ENCODE measurements at places on chromosomes 7 and 10.

GRCh38 chr7:158355456-158356065, 232.1 kb downstream of the PTPRN2 start:
- no peaks in the 10 kb centered on the region for H3K36me3 ChIP-seq
- H3K27me3 ChIP-seq, result no peaks in the 10 kb centered on the region
- no peak overlapping the region for H3K27ac ChIP-seq
- no peaks in the 10 kb centered on the region for H3K4me1 ChIP-seq
- no peak for DNase-seq

GRCh38 chr7:150735596-150736358, 1.4 kb upstream of the GIMAP5 start:
- peaks cover 11% of the 10 kb centered on the region for H3K36me3 ChIP-seq
- no peaks in the 10 kb centered on the region for H3K27me3 ChIP-seq
- peak overlapping the region; percentile 71 for H3K27ac ChIP-seq
- no peak for DNase-seq
- peaks cover 66% of the 10 kb centered on the region for H3K4me1 ChIP-seq

DNA sequence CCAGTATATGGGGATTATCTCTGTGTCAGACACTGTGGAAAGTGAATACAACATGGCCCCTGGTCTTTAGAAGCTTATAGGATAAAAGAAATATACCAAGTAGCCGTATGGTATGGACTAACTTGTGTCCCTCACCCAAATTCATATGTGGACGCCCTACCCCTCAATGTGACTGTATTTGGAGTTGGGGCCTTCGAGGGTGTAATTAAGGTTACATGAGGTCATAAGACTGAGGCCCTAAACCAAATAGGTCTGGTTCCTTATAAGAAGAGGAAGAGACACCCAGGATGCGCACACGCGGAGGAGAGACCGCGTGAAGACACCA, 36.3 kb downstream of the ASB13 start:
- no peak overlapping the region for H3K27ac ChIP-seq
- H3K4me1 ChIP-seq, result peaks cover 9% of the 10 kb centered on the region
- no peak for DNase-seq

DNA sequence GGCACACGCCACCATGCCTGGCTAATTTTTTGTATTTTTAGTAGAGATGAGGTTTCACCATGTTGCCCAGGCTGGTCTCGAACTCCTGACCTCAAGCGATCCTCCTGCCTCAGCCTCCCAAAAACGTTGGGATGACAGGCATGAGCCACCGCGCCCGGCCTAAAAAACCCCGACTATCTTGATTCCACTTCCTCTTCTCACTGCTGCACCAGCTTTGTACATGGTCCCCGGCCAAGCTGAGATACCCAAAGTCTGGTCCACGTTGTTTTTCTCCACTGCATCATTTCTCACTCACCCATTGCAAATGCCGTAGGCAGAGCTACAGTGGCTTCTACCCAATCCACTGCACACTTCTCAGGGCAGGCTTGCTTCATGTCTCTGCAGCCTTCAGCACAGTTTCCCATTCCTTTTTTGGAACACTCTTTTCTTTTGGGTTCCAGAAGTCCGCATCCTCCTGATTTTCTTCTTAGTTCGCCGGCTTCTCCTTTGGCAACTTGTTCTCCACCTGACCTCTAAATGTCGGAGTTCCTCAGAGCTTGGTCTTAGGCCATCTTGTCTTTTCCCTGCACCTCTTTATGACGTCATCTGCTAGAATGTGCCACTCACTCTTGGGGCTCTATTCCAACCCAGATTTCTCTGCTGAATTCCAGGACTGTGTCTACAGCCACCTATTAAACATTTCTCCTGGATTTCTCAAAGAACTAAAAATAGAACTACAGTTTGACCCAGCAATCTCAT, 6.0 kb upstream of the GNB2 start:
- H3K27me3 ChIP-seq, result no peaks in the 10 kb centered on the region
- H3K27ac ChIP-seq, result no peak overlapping the region
- H3K4me1 ChIP-seq, result no peaks in the 10 kb centered on the region
- DNase-seq, result no peak

- peaks cover 21% of the 10 kb centered on the region for H3K4me1 ChIP-seq
- peak overlapping the region; percentile 90 for H3K27ac ChIP-seq
- H3K36me3 ChIP-seq, result peaks cover 30% of the 10 kb centered on the region
- no peaks in the 10 kb centered on the region for H3K27me3 ChIP-seq
- DNase-seq, result no peak
- H3K4me3 ChIP-seq, result peak overlapping the region; percentile 82
Measured at GRCh38 chr7:1158203-1159126, 1.5 kb downstream of the ZFAND2A start.

DNA sequence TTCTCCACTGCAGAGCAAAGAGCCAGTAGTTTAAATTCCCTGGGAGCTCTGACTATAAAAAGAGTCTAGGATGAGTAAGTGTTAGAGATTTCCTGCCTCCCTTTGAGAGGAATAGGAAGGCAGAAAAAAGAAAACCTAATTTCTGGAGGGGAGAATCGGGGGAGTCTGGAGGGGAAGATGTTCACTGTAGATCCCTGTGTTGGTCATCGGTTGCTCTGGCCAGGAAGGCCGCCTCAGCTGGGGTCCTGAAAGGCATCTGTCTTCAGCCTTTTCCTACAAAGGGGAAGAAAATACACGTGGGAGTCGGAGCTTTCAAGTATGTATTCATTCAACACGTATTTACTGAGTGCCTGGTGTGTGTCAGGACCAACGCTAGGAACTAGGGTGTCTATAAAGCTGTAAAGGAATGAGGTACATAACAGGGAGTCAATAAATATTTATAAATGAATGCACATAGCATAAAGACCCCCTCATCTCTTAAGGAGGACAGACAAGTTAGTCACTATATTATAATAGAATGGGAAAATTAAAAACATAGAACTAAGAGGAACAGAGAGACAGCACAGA, 101.1 kb downstream of the ICA1 start:
- H3K36me3 ChIP-seq, result no peaks in the 10 kb centered on the region
- H3K27ac ChIP-seq, result no peak overlapping the region
- no peaks in the 10 kb centered on the region for H3K4me1 ChIP-seq
- no peak overlapping the region for H3K4me3 ChIP-seq
- H3K27me3 ChIP-seq, result no peaks in the 10 kb centered on the region
- DNase-seq, result no peak

GRCh38 chr7:37050801-37051200, 326.5 kb upstream of the AOAH start:
- peaks cover 2% of the 10 kb centered on the region for H3K36me3 ChIP-seq
- no peaks in the 10 kb centered on the region for H3K27me3 ChIP-seq
- H3K4me3 ChIP-seq, result no peak overlapping the region
- no peak overlapping the region for H3K27ac ChIP-seq

DNA sequence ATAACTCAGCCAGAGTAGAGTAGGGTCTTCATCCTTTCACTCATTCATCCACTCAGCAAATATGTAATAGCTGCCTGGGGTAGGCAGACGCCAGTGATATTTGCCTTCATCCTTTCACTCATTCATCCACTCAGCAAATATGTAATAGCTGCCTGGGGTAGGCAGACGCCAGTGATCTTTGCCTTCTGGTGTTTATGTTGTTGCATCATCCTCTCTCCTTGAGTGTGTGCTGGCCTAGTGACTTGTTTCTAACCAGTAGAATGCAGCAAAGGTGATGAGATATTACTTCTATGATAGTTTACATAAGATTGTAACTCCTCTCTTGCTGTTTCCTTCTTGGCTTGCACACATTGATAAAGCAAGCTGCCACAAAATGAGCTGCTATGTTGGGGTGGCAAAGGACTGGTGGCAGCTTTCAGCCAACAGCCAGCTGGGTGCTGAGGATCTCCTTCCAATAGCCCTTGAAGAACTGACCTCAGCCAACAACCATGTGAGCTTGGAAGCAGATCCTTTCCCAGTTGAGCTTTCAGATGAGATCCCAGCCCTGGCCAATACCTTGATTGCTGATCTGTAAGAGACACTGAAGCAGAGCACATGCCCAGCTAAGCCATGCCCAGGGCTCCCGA, 23.2 kb upstream of the MTPN start:
- DNase-seq, result no peak
- no peaks in the 10 kb centered on the region for H3K36me3 ChIP-seq
- no peak overlapping the region for H3K27ac ChIP-seq
- H3K4me1 ChIP-seq, result no peaks in the 10 kb centered on the region
- no peaks in the 10 kb centered on the region for H3K27me3 ChIP-seq
- H3K4me3 ChIP-seq, result no peak overlapping the region

GRCh38 chr10:51878695-51879094, 179.3 kb upstream of the CSTF2T start:
- H3K27ac ChIP-seq, result no peak overlapping the region
- no peaks in the 10 kb centered on the region for H3K36me3 ChIP-seq
- no peak overlapping the region for H3K4me3 ChIP-seq
- DNase-seq, result no peak
- H3K27me3 ChIP-seq, result no peaks in the 10 kb centered on the region
- no peaks in the 10 kb centered on the region for H3K4me1 ChIP-seq

GRCh38 chr10:77542710-77543259, 94.8 kb downstream of the KCNMA1 start:
- DNase-seq, result no peak
- no peaks in the 10 kb centered on the region for H3K27me3 ChIP-seq
- H3K4me1 ChIP-seq, result no peaks in the 10 kb centered on the region
- no peak overlapping the region for H3K27ac ChIP-seq
- no peaks in the 10 kb centered on the region for H3K36me3 ChIP-seq

DNA sequence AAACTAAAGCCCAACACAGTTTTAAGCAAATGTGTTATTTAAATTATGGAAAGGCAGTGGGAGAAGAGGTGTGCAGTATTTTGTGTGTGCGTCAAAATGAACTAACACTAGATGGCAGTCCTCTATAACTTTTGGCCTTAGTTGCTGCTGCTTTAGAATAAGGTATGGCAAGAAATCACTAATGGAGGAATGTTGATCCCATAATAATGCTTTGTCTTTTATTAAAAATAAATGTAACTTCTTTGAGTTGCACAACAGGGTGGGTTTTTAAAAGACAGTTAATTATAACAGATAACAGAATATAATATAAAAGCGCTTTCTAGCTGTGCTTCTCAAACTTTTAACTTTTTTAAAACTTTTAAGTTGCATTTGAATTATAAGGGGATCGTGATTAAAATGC, 56.4 kb downstream of the BBS9 start:
- H3K36me3 ChIP-seq, result no peaks in the 10 kb centered on the region
- H3K4me1 ChIP-seq, result no peaks in the 10 kb centered on the region
- no peak overlapping the region for H3K27ac ChIP-seq
- peak; percentile 31 for DNase-seq
- H3K27me3 ChIP-seq, result no peaks in the 10 kb centered on the region
- H3K4me3 ChIP-seq, result no peak overlapping the region

GRCh38 chr10:133072720-133073390, 14.9 kb upstream of the ADGRA1 start:
- DNase-seq, result no peak
- no peaks in the 10 kb centered on the region for H3K4me1 ChIP-seq
- no peaks in the 10 kb centered on the region for H3K36me3 ChIP-seq

GRCh38 chr7:3217166-3217565, 83.9 kb upstream of the SDK1 start:
- H3K4me1 ChIP-seq, result no peaks in the 10 kb centered on the region
- H3K36me3 ChIP-seq, result no peaks in the 10 kb centered on the region
- no peak overlapping the region for H3K27ac ChIP-seq
- peaks cover 2% of the 10 kb centered on the region for H3K27me3 ChIP-seq
- no peak overlapping the region for H3K4me3 ChIP-seq
- no peak for DNase-seq

GRCh38 chr10:86419101-86419500, 52.5 kb upstream of the GRID1 start:
- no peak overlapping the region for H3K27ac ChIP-seq
- peak; percentile 24 for DNase-seq
- H3K27me3 ChIP-seq, result no peaks in the 10 kb centered on the region

DNA sequence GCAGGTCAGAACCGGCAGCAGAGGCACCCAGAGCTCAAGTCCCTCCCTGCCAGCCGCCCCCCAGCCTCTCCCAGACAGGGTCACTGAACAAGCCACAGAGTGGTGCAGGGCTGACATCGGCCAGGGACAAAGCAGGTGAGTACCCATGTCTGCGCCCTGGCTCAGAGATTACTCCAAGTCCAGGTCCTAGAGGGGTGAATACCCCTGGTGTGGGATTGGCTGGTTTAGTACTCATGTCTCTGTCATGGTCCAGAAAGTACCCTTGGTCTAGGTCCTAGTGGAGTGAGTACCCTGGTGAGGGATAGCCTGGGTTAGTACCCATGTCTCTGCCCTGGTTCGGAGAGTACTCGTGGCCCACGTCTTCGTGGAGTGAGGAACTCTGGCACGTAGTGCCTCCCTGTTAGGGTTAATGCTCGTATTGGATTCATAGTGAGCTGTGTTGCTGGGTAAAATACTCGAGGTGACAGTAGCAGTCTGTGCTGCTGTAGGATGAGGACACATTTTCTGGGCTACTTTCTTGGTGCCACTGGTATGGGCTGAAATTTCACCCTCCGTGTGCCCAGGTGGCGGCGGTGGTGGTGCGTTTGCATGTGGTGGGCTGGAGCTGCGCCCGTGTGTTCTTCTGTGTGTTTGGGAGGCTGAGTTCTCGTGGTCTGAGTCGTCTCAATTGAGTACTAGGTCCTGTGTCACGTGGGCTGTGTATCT, 25.5 kb upstream of the KNDC1 start:
- H3K4me3 ChIP-seq, result no peak overlapping the region
- H3K27me3 ChIP-seq, result no peaks in the 10 kb centered on the region
- no peaks in the 10 kb centered on the region for H3K36me3 ChIP-seq
- H3K27ac ChIP-seq, result no peak overlapping the region
- no peaks in the 10 kb centered on the region for H3K4me1 ChIP-seq

DNA sequence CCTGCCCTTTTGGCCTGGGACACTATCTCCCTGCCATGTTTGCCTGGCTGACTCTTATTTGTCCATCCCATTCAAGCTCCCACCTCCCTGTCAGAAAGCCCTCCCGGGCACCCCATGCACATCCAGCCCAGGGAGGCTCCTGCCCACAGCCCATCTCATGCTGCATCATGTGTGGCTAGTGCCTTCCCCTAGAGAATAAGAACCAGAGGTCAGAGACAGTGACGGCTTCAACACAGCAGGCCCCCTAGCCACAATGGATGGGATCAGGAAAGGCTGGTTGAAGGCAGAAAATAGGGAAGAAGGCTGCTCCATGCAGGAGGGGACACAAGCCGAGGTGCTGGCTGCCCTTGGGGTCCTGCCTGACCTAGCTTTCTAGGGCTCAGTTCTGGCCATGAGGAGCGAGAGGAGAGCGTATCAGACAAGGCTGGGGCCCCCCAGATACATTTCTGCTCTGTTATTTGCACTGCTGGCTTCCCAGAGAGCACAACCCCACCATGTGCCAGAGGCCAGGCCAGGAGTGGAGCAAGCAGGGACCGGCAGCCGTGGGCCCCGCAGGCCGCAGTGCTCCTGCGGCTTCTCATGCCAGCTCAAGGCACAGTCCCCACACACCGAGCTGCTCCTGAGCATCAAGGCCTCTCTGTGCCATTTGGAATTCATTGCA, 161.1 kb upstream of the ZMIZ1 start:
- DNase-seq, result no peak
- no peaks in the 10 kb centered on the region for H3K4me1 ChIP-seq
- H3K36me3 ChIP-seq, result no peaks in the 10 kb centered on the region
- no peak overlapping the region for H3K27ac ChIP-seq
- no peak overlapping the region for H3K4me3 ChIP-seq
- no peaks in the 10 kb centered on the region for H3K27me3 ChIP-seq

- no peaks in the 10 kb centered on the region for H3K27me3 ChIP-seq
- H3K36me3 ChIP-seq, result no peaks in the 10 kb centered on the region
- H3K27ac ChIP-seq, result no peak overlapping the region
- no peak for DNase-seq
- H3K4me1 ChIP-seq, result no peaks in the 10 kb centered on the region
Measured at GRCh38 chr7:15430911-15431310, 130.9 kb downstream of the AGMO start.

- H3K4me3 ChIP-seq, result no peak overlapping the region
- no peak for DNase-seq
- no peaks in the 10 kb centered on the region for H3K36me3 ChIP-seq
- H3K27ac ChIP-seq, result no peak overlapping the region
Measured at GRCh38 chr10:48760983-48761382, 76.3 kb downstream of the WDFY4 start.

All from CD4-positive, CD25-positive, alpha-beta regulatory T cell (primary cell).